ENCODE measurements at places on chromosomes 1 and 21.

DNA sequence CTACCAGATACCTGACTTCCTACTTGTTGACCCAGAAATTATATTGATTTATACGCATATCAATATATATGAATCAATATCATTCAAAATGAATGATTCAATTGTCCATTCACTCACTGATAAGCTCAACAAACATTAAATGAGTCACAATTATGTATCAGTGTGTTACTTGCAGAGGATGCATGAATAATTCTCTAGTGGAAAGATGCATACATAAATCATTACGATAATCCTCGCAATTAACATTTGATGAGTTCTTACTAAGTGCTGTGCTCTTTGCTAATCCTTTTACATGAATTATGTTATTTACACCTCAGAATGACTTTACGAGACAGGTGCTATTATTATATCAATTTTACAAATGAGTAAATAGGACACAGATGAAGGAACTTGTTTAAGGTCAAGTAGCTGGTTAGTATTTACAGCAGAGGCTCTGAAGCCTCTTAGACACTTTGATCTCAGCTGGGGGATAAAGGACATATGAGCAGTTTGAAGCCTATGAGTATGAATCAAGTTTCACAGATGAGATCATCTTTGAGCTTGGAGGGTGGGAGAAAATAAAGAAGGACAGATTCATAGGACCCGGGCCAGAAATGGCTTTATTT lies 112.8 kb upstream of the ADAMTS5 start:
- DNase-seq, result no peak

DNA sequence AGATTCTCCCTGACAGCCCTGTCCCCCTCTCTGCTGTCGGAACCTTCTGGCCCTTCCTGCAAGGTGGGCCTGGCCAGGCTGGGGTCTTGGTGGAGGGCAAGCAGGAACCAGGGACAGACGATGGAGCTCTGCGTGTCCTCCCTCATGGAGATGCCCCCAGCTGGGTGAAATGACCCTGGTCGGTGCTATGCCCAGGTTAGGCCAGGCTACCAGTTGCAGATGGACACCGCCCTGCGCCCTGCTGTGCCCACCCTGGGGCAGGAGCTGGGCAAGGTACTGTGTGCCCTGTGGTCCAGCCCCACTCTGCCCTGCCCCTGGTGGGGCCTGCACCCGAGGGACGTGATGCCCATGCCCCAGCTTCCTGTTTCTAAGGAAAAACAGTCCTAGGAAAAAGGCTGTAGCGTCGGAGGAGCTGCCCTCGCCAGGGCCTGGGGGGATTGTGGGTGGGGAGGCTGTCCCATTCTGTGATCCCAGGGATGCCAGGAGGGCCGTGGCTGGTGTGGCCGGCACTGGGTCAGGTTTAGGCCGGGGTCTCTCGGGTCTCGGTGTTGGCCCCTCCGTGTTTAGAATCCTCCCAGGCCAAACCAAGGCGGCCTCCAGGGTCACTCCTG lies 77.6 kb downstream of the MORN1 start:
- DNase-seq, result no peak

DNA sequence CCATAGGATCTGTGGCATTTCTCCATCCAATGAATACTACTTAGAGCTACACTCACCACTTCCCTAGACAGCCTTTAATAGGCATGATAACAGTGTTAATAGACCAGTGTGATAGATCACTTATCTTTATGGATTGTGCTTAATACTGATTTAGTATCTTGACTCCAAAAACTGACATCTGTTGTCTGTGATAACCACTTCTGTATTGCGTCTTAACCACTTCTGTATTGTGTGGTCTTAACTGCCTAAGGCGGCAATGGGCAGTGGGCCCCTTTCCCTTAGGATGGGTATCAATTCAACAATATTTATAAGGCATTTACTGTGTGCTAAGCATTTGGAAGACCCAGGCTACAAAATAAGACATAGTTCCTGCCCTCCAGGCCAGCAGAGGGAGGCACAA lies 32.0 kb upstream of the RCAN3 start:
- DNase-seq, result no peak

DNA sequence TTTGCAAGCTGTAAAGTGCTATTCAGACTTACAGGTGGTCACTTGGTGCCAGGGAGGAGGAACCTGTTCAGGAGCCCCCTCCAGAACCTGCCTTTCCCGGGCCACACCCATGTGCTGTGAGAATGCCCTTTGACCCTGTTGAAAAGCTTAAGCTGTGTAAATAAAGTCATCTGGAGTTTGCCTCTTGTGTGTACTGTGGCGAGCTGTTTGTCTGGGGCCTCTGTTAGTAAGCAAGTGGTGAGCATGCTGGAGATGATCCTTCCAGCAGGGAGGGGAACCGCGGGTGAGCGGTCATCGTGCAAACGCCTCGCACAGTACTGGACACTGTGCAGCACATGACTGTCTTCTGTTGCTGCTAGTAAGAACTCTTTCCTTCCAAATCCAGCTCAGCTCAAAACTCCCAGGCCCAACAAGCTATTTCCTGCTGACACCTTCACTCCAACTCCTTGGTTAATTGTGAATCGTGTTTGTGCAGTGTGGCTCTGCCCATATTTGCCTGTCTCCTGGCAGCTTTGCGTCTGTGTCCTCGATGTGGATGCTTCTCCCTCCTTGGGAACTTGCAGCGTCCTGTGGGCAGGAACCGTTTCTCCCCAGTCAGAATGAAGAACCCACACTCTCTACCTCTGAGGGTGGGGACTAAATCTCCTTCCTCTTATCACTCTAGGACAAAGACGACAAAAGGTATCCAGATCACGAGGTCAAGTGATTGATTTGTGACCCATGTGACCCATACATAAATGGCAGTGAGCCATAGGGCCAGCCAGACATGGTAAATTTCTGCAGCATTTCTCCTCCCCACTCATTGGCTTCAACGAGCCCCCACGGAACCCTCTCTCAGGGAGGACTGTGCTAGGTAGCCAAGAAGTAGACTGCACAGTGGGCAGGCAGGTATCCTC lies 13.9 kb upstream of the BTG2 start:
- DNase-seq, result peak; percentile 59

GRCh38 chr1:230629511-230629910 lies 12.8 kb upstream of the COG2 start:
- no peak for DNase-seq

DNA sequence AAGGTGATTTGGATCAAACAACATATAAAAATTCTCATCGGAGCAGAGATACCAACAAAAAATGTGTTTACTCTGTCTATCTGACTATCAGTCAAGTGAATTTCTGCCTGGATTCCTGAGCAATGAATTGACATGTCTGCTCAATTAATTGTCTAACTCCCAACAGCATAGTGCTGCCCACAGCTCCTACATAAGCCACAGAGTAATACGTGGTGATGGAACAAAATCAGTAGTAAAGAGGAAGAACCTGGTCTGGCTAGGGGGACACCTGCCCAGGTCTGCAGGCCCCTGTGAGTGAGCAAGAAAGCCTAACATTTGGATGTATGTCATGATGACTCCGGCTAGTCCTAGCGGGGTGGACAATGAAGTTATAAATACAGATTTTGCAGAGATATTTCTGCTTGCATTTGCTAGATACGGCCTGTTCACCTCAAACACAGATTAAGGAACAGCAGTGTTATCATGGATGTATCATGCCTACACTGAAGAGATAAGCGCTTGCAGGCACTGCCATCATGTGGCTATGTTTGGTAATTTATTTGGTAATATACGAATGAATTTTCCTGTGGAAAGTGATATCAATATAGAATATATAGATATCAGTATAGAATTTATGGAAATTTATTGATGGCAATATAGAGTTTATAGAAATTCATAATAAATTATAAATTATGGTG lies 69.6 kb upstream of the LRRC8B start:
- peak; percentile 66 for DNase-seq

- no peak for DNase-seq
Observed at GRCh38 chr1:61460191-61460590, 264.8 kb downstream of the TM2D1 start.

GRCh38 chr1:20711285-20712214 lies 6.3 kb downstream of the KIF17 start:
- DNase-seq, result no peak

GRCh38 chr1:41740630-41741239 lies 178.0 kb downstream of the HIVEP3 start:
- DNase-seq, result no peak

DNA sequence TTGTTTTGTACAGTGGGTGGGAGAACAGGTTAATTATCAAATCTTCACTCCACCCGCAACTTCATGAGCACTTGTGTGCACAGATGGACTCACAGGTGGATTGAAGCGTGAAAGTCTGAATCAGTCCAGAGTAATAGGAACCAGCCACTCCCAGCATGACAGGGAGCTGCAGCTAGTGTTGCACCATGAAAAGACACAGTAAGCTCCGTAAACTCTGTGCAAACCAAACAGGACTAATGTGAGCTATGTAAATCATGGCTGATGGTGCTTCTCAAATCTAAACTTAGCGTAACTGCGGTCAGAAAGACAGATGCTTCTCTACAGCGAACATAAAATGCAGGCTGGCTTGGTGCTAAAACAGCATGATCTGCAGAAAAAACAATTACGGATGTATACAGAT lies 114.4 kb downstream of the CENPF start:
- DNase-seq, result no peak

DNA sequence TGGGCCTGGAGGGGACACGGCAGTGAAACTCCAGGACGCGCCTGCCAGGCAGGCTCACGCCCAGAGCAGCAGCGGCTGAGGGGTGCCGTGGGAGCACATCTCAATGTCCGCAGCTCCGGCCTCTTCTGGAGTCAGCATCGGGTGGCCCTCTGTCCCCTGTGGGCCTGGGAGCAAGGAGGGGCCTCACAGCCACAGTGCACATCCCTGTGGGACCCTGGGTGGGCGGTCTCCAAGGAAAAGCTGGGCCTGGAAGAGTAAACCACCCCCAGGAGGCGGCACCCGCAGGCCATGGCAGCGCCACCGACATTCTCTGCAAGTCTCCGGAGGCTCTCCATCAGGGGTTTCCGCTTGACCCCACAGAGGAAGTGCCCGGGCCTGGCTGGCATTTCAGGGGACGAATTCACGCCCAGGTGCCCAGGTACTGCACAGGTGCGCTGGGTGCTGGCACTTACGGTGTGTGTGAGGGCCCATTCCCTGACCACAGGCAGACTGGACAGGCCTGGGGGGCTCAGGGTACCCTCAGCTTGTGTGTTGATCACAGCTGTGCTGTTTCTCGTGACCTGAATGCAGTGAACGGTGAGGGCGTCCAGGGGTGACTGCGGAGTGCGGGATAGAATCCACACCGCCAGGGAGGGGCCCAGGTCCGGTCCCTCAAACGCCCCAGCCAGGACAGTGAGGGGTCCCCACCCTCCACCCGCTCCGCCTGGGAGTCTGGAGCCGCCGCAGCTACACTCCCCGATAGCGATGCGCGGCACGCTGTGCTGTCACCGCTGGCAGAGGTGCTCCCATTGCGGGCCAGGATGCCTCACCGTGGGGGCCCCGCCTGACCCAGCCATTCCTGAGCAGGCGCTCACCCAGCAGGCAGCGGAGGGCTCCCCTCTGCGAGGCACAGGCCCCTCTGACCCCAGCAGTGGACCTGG lies 16.6 kb upstream of the RNF223 start:
- DNase-seq, result peak; percentile 38

GRCh38 chr1:78441921-78442320 lies 48.9 kb upstream of the PTGFR start:
- DNase-seq, result no peak

- no peak for DNase-seq
Observed at GRCh38 chr1:7606096-7606495, 165.0 kb upstream of the VAMP3 start.

DNA sequence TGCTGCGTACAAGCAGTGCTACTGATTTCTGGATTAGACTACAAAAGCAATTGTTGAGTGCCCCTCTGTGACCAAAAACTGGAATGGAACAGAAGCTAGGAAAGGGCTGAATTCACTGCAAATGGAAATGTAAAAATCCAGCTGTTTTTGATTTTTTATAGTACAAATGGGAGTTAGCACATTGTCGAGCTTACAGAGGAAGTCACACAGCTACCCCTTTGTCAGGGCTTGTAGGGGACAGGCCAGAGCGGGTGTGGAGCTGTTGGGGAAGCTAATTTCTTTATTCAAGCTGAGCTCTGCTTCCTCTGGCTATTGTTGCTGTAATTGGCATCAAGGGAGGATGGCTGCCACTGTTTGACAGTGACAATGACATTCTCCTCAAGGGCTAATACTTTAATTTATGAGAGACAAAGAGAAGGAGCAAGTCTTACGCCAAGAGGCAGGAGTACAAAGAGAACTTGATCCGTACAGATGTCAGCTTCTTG lies 96.1 kb downstream of the SLC35F3 start:
- peak; percentile 57 for DNase-seq

DNA sequence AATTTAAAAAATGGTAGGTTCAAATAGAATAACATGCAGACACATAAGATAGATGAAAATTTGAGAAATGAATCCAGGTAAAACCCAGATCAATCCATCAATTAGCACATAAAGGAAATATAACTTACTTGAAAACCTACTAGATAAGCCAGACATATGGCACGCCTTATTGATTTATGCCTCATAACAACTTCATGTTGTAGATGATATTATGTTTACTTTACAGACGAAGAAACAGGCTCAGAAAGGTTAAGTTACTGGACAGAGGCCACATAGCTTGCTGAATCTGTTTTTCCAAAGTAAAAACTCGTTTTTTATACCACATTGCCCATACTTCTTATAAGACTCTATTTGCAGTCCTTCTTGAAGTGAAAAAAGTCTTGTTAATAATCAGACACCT lies 22.1 kb upstream of the NCF2 start:
- no peak for DNase-seq

- no peak for DNase-seq
Observed at GRCh38 chr1:45621895-45622523, 1.8 kb downstream of the CCDC17 start.

DNA sequence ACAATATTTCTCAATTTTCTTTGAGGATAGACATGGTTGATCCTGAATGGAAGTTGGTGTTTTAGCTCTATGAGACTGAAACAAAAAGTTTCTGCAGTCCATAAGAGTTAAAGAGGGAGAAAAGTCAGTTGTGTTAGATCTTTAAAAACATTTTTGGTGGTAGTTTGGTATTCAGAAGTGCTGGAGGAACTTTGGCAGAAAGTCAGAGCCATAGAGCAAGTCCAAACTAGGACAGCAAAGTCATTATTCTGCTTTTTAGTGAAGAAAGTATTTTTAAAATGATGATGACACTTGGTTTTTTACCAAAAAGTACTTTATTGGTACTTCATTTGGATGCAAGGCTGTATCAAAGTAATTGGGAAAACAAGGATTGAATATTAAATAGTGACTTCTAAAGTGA lies 41.8 kb downstream of the FNBP1L start:
- no peak for DNase-seq

Measured in endodermal cell (in vitro differentiated cells).